D341Med (cell line): ENCODE measurements at places on chromosomes 6 and 20.
A peak's percentile ranks its signal among the peaks of the same experiment; 100 is the strongest.

- no peak for DNase-seq
These were observed 30.9 kb downstream of the ZFP64 start for GRCh38 chr20:52160621-52161204.

GRCh38 chr6:74606582-74607071 is 599.2 kb downstream of the COL12A1 start:
- no peak for DNase-seq

DNA sequence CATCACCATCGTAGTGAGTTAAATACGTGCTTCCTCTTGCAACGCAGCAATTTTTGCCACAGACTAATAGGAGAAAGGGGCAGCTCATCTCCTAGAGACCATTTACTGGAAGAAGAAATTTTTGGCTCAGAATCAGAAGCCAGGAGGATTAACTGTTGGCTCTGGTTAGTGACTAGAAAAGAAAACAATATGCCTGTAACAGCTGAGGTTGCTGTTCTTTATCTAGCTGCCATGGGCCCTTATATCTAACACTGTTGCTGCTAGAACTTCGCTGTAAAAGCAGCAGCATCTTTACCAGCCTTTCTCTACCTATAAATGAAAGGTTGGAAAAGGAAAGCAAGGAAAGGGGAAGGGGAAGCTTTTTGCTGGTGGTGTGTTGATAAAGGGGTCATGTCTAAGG is 65.9 kb downstream of the FAM135A start:
- peak; percentile 38 for DNase-seq

DNA sequence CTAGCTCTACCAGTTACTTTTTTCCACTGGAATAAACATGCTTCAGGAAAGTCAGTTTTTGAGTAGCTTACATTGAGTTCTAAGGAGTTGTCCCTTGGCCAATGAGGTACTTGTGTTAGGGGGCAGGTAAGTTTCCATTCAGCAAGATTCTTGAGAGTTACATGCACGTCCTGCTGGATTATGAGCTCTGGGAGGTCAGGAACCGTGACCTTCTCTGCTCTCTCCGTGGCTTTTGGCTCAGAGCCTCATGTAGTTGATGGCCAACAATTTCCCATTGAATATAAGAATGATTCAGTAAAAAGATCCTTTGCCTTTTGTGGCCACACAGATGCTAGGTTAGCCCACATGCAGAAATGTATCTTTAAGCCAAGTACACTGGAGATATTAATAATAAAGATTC is 181.8 kb upstream of the RALGAPA2 start:
- no peak for DNase-seq
